ENCODE measurements at places on chromosomes 12 and 14.

DNA sequence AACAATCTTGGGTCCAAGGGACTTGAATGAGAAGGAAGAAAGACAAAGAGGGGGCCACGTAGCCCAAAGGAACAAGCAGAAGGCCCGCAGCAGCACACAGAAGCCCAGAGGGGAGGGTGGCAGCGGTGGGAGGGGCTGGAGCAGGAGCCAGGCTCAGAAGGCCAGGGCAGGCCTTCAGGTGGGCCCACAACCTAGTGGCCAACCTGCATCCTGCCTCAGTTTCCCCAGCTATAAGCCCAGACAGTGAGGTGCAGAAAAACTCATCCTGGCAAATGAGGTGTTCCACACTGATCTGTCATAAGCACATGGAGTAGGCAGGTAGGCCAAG is 34.1 kb downstream of the LTBP2 start:
- DNase-seq: no peak

- peak; percentile 90 for DNase-seq
Observed at GRCh38 chr14:77407158-77407557, 16.2 kb downstream of the NOXRED1 start.

- peak; percentile 3 for DNase-seq
Observed at GRCh38 chr14:60311417-60311816, 62.4 kb downstream of the PPM1A start.

DNA sequence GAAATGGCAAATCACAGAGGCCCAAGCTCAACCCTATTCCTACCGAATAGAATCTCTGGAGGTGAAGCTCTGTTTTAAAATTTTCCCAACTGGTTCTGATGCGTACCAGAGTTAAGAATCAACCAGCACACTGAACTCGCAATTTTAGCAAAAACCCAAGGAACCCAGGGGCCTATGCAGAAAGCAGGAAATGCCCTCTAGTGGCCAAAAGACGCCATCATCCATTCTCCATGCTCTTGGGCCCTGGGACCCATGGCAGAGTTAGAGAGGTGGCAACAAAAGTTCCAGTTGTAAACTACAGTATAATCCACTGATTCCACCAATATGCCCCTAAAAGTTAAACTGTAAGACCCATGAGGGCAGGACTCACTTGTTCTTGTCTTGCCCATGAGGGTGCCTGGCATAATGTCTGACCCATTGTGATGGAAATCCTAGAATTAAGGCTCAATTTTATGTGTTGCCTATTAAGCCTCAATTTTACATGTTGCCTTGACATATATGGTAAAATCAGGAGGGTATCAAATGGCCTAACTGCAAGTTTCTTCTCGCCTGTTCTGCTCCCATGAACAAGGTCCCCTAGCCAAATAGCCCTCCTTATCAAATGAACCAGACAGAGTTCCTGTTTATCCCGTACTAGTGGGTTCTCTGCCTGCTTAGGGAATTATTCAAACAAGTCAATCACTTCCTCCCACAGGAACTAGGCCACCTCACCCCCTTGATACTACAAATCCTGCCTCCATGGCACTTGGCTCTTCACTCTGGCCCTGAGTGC is 137.5 kb upstream of the CPM start:
- DNase-seq: peak; percentile 57

- DNase-seq: no peak
Observed at GRCh38 chr14:100078216-100078803, 13.1 kb downstream of the EVL start.

DNA sequence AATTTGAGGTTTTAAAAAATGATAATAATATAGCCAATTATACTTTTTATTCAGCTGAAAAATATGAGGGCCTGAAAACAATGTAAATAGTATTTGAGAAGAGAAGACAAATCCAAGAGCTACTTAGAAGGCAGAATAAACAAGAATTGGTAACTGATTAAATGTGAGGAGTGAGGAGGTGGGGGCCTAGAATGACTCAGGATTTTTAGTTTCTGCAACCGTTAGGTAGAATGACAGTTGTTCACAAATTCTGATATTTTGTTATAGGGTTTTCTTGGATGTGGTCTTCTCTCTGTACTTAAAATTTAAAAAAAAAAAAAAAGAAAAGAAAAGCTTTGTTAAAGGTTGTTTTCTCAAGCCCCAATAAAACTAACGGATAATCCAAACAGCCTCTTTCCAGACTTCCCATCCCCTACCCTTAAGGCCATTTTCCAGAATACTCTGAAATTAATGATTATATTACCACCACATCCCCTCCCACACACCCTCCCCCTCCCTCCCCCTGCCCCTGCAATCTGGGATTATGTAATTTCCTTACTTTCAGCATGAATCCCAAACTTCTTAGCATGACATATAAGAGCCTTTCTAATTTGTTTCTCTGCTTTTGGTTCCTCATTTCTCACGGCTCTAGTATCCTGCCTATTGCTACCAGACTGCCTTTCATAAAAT is 50.4 kb downstream of the LRP6 start:
- DNase-seq: peak; percentile 68

- peak; percentile 75 for DNase-seq
Observed at GRCh38 chr12:29317556-29318363, 63.2 kb downstream of the ERGIC2 start.

- DNase-seq: peak; percentile 94
Observed at GRCh38 chr12:122681814-122682213, 21.3 kb downstream of the HCAR2 start.

GRCh38 chr14:68513838-68514607 is 278.8 kb downstream of the ZFP36L1 start:
- peak; percentile 29 for DNase-seq

DNA sequence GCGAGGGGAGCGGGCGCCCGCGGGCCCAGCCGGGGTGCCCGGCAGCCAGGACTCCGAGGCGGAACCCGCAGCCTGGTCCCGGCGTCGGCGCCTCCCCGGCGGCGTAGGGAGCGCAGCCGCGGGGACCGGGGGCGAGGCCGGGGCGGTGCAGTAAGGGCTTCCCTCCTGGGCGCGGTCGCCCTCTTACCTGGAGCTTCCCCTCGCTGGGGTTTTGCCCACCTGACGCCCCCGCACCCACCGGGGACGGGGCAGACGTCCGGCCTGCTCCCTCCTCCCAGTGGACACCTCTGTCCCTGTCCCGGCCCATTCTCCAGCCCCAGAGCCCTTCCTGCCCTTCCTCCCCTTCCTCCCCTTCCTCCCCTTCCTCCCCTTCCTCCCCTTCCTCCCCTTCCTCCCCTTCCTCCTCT is 413 bp upstream of the TUBA1C start:
- DNase-seq: no peak

DNA sequence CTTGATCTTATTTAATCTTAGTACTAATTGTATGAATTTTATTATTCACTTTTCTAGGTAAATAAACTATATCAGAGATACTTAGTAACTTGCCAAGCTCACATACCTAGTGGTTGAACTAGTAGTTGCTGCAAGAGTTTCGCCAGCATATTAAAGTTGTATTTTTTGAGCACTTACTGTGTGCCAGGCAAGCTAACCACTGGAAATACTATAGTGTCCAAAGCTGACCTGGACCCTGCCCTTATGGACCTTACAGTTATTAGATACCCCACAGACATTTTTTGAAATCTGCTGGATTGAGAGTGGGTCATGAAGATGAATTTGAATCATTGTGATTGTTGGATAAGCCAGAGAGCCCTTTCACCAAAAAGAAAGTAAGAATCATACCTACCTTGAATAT is 125.0 kb downstream of the RAD51B start:
- DNase-seq: peak; percentile 2

GRCh38 chr12:15540469-15540872 is 218.2 kb downstream of the PTPRO start:
- no peak for DNase-seq

GRCh38 chr14:71668186-71668912 is 263.9 kb upstream of the RGS6 start:
- no peak for DNase-seq

- DNase-seq: no peak
Observed at GRCh38 chr12:25972783-25973182, 14.3 kb downstream of the RASSF8 start.

- no peak for DNase-seq
Observed at GRCh38 chr14:49919825-49920659, 27.2 kb downstream of the ARF6 start.

GRCh38 chr12:109553906-109554500 is 19.3 kb downstream of the MMAB start:
- no peak for DNase-seq

DNA sequence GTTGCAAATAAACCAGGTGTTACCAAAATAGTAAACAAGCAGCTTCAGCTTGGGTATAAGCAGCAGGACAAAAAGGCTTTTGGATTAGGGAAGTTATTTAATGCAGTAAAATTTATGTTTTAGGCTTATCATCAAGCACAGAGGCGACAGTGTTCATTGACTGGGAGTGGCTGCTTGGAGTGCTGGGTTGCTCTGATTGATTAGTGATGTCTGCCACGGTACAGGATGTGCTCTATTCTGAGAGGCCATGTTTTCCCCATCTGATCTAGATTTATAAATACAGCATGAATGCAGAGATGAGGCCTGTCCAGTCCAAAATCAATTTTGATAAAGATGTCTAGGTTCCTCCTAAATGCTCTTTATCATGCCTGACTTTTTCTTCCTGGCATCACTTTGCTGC is 83.5 kb downstream of the MAP1LC3B2 start:
- peak; percentile 62 for DNase-seq

DNA sequence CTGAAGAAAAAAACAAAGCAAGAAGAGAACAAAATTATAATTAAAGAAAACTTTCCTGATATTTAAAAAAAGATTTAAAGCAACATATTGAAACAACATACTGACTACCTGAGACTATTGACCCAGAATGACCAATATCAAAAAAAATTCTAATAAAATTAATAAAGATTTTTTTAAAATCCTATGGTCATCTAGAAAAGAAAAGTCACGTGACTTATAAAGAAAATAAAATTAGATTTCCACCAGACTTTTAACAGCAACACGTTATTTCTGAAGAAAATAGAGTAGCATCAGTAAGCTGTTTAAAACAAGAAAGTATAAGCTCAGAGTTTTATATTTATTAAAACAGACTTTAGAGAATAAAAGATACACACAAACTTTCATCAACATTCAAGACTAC is 238.0 kb downstream of the C12orf42 start:
- DNase-seq: no peak

DNA sequence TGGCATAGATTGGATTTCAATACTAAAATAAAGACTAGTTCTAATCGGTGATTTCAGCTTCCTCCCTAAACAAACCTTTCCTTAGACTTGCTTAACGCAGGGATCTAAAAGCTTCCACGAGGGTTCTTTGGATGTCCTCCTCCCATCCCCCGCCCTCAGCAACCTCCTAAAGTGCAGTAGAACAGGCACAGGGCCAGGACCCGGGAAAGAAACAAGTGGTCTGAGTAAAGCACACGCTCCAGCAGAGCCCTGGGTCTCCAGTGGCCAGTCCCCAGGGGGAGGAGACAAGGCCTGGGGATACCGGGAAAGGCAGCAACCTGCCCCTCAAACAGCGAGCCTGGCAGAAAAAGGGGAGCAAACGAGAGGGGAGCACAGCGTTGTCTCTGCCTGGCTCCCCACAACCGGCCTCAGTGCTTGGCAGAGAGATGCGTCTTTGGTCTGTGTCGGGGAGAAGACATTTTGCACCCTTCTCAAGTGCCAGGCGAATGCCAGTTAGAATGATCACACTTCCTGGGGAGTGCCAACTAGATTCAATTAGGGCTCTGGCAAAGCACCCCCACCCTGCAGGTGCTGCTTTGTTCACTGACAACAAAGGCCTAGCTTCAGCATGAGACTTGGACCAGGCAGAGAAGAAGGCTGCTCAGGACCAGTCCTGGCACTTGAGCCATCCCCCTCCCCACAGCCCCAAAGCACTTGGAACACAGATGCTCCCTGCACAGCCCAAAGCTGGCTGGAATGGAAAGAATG is 17.1 kb upstream of the SLC6A12 start:
- DNase-seq: no peak

DNA sequence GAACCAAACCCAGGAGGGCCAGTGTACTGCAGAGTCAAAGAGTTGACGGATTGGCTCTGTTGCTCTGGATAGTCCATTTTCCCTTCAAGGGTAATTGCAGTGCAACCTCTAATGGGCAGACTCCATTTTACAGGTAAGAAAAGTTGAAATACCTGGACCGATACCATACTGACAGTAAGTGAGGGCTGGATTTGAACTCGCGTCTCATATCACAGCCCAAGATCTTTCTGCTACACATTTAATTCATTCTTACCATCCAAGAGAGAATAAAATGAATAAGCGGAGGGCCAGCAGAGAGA is 356 bp upstream of the ZC3H14 start:
- no peak for DNase-seq

- no peak for DNase-seq
Observed at GRCh38 chr14:45716572-45716971, 463.6 kb upstream of the MIS18BP1 start.

- DNase-seq: no peak
Observed at GRCh38 chr14:23942587-23942986, 11.0 kb upstream of the DHRS4 start.

DNA sequence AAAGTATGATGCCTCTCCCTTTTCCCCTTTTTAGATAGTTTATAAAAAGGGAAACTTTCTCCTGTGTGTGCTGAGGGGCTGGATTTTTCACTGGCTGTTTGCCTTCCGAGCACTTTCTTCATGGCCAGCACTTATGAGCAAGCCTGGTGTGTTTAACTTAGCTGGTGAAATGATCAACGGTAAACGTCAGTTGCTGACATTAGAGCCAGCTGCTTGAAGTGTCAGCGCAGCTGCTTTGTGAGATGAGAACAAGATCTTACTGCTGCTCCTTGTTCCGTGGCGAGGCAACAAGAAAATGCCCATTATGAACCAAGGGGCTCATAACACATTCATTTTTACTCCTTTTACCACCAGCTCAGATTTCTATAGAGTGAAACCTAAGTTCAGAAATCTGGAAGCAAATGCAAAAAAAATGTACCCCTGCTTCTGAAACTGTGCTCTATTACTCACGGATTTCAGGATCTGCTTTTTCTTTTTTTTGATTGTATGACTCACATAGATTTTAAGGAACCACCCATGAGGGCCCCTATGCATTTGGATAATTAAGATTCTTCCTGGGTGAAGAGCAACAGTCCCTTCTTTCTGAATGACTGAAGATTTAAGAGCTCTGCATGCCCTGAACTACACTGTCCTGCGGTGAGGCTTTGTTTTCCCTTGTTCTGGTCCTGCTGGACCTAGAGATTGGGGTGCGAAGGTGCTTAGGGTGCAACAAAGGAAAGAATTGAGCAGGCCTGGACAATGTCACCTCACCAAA is 74.3 kb upstream of the CPM start:
- DNase-seq: peak; percentile 89

DNA sequence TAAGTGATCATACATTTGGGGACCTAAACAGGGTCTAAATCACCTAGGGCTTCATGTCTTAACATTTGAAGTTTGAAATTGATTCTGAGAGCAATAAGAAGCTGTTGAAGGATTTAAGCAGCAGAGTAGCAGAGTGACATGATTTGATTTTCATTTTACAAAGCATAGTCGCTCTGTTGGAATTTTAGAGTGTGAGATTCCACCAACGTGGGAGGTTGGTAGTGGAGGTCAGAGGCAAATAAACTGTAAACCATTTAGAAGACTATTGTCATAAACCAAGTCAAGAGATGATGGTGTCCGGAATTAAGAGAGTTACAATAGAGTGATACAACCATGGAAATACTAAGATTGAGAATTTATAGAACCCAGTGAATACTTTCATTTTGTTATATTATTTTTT is 52.7 kb upstream of the ZDHHC17 start:
- no peak for DNase-seq

GRCh38 chr12:130876758-130877157 is 4.9 kb downstream of the RAN start:
- no peak for DNase-seq
